ENCODE measurements at places on chromosomes 5 and 9.

DNA sequence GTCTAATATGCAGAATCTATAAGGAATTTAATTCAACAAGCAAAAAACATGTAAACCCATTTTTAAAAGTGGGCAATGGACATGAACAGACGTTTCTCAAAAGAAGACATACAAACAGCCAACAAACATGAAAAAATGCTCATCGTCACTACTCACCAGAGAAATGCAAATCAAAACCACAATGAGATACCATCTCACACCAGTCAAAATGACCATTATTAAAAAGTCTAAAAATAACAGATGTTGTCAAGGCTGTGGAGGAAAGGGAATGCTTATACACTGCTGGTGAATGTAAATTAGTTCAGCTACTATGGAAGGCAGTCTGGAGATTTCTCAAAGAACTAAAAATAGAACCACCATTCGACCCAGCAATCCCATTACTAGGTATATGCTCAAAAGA lies 3.1 kb upstream of the KLHL3 start:
- DNase-seq = no peak

- DNase-seq = peak; percentile 52
Observed at GRCh38 chr9:128724744-128725211, 851 bp upstream of the ZDHHC12 start.

DNA sequence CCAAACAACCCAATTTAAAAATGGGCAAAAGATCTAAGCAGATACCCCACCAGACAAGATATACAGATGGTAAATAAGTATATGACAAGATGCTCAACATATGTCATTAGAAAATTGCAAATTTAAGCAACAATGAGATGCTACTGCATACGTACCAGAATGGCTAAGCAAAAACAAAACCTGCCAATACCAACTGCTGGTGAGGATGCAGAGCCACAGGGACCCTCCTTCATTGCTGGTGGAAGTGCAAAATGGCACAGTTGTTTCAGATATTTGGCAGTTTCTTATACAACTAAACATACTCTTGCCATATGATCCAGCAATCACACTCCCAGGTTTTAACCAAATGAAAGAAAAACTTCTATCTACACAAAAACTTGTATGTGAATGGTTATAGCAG lies 178.9 kb downstream of the BARX1 start:
- no peak for DNase-seq

- DNase-seq = peak; percentile 39
Observed at GRCh38 chr9:88387552-88388202, 567 bp upstream of the SPIN1 start.

- DNase-seq = no peak
Observed at GRCh38 chr5:77855369-77855768, 79.2 kb upstream of the TBCA start.

- no peak for DNase-seq
Observed at GRCh38 chr5:161002571-161003074, 150.6 kb upstream of the ATP10B start.

DNA sequence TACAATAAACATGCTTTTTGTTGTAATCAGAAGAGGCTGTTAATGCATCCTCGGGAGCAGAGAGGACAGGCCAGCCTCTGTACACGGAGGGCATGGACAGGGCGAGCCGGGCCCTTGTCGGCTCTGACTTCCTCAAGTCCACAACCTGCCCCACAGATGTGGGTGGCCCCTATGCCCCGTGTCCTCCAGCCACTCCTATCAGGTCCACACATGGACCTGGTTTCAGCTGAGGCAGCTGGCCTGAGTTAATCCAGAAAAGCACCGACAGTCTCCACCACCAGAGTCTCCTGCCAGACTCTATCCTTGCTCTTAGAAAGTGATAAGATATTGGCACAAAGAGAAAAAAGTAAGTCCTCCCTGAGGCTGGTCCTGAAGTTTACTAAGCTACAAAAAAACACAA lies 52.4 kb upstream of the PHYKPL start:
- no peak for DNase-seq

GRCh38 chr9:121308765-121309164 lies 40.8 kb downstream of the GSN start:
- DNase-seq = no peak

GRCh38 chr5:90182726-90183125 lies 226.8 kb downstream of the CETN3 start:
- DNase-seq = no peak

GRCh38 chr9:122510502-122510901 lies at the start of gene OR1J2:
TSS of gene OR1J2 (plus strand) at chr9:122510802. CDS start at chr9:122510802, 0 bp downstream.
- no peak for DNase-seq

DNA sequence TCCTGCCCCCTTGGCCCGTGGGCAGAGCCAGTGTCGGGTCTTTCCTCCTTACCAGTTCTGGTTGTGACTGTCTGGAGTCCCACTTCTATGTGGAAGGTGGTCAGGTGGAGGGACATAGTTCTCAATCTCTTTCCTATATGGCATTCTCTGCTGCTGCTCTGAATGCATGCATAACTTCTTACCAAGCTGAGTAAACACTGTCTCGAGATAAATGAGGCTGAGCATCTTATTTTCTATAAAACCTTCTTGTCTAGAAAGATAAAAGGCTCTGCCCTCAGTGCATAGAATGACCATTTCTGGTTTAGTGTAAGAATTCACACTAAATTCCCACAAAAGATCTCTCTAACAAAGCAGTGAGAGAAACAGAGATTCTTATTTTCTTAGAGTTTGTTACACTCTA lies 106.2 kb upstream of the TBC1D2 start:
- no peak for DNase-seq
